ENCODE measurements at places on chromosomes 16 and 17.

DNA sequence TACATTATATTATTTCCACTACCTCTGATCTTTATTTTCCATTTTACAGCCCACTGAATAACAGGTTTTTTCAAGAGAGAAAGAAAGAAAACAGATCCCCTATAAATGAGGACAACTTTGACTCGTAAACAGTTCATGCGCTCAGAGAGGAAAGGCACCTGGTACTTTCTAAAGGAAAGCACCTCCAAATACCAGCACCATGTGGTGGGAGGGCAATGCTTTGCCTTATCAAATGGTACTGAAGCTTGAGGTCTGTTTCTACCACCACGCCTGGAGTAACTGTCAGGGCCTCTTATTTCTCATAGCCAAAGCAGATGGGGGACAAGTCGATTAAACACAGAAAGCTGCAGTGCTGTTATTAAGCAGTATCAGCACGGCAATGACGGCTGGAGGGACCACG, 510.3 kb upstream of the ZFHX3 start:
- no peak for DNase-seq

DNA sequence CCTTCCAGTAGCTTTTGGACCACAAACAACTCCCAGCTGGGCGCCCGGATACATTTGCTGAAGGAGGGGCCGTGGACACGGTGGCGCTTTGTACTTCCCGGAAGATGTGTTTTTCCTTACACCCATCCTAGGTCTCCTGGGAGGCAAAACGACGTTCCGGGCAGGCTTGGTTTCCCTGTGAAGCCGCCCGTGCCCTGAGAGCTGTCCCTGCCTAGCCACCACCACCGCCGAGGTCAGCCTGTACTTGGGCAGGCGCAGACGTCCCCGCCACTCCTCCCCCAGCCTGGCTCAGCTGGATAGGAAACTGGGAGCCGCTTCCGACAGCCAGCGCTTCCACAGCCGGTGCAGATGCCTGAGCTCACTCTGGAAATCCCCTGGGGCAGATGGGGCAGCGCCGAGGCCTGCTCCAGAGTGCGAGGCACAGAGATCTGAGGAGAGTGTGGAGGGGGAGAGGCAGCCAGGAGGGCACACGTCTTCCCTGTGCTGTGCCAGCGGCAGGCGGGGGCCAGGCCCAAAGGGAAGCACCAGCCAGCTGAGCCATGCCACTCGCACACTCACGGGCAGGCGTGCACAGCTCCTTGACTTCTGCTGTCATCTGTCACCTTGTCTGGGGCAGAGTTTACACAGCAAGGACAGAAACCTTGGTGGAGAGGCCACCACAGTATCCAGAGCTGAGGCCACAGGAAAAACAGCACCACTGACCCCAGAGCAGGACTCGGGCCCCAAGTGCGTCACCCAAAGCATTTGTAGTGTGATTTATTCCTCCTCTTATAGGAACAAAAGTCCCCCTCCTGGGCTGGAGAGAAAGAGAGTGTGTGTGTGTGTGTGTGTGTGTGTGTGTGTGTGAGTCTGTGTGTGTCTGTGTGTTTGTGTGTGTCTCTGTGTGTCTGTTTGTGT, 3.0 kb downstream of the RHBDF2 start:
- DNase-seq, result no peak

GRCh38 chr17:42674755-42675347, 1.9 kb downstream of the PLEKHH3 start:
- DNase-seq, result no peak

GRCh38 chr17:40349895-40350688, 14.4 kb downstream of the GJD3 start:
- DNase-seq, result no peak

DNA sequence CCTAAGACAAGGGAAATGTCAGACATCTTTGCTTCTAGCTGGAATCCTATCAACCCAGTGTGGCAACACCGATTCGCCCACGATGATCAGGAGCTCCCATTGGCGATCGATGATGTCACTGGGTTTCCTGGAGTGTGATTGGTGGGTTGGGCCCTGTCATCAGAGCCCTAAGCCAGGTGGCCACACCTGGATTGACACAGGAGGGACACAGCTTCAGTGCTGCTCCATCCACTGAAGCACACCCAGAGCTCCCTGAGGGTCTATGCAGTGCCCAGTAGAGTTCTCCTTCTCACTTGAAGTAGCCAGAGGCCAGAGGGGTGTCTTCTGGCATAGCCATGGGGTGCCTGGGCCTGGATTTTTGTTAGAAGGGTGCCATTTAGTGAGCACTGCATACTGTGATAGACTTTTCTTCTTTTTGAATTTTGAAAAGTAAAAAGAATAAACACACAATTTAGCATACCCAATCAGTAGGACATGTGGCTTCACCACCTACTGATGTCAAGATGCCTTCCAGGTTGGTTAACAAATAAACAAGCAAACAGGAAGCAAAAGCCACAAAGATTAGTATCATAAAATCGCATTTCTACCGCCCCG, 77.6 kb downstream of the CMIP start:
- no peak for DNase-seq

- DNase-seq, result no peak
Observed at GRCh38 chr16:63145411-63145810, 1109.2 kb upstream of the CDH8 start.

- DNase-seq, result no peak
Observed at GRCh38 chr16:50593410-50594150, 45.4 kb downstream of the NKD1 start.

- no peak for DNase-seq
Observed at GRCh38 chr16:75070012-75070841, 46.4 kb downstream of the LDHD start.

GRCh38 chr17:32769846-32770245, 107.1 kb downstream of the MYO1D start:
- no peak for DNase-seq

- no peak for DNase-seq
Observed at GRCh38 chr17:71801301-71801700, 319.5 kb upstream of the SOX9 start.

DNA sequence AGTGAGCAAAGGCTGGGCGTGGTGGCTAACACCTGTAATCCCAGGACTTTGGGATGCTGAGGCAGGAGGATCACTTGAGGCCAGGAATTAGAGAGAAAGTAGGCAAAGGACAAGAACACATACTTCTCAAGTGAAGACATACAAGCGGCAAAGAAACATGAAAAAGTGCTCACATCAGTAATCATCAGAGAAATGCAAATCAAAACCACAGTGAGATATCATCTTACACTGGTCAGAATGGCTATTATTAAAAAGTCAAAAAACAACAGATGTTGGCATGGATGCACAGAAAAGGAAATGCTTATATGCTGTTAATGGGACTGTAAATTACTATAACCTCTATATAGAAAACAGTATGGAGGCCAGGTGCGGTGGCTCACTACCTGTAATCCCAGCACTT, 12.2 kb upstream of the SLX4 start:
- no peak for DNase-seq

GRCh38 chr16:167122-167690, 1.4 kb downstream of the HBM start:
- DNase-seq, result no peak

GRCh38 chr17:47882247-47882646, 13.8 kb upstream of the SP2 start:
- no peak for DNase-seq

DNA sequence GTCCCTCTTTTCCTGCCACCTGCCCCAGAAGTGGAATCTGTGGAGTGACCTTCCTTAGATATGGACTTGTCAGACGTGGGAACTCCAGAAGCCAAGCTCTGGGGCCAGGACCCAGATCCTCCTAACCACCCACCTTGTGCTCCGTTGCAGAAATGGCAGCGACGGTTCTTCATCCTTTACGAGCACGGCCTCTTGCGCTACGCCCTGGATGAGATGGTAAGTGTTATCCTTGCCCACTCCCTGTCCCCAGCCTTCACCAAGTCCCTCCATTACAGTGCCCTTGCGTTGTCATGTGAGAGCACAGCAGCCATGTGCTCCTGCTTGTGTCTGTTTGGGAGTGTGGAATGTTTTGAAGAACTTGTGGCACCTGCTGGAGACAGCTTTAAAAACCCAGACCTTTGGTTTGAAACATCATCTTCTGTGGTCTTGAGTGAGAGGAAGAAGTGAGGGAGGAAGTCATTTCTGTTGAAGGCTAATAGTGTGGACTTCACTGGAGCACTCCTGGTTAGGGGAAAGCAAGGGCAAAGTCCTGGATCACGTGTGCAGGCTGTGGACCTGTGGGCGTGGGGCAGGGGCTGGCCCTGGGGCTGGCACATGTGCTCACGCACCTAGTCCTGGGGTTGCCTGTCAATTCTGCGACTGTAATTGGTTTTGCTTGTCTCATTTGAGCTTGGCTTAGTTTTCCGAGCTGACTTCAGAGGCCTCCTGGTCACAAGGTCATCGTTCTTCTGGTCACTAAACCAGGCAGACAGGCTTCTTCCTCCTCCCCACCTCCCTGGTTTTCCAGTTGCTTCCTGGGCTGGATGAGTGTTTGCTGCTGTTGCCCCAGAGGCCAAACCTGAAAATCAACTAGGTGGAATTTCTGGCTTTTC, 35.8 kb downstream of the MPRIP start:
- no peak for DNase-seq

- no peak for DNase-seq
Observed at GRCh38 chr17:35286120-35286781, 43.4 kb downstream of the SLFN5 start.

GRCh38 chr16:31377210-31377903, 15.8 kb upstream of the ITGAD start:
- no peak for DNase-seq

DNA sequence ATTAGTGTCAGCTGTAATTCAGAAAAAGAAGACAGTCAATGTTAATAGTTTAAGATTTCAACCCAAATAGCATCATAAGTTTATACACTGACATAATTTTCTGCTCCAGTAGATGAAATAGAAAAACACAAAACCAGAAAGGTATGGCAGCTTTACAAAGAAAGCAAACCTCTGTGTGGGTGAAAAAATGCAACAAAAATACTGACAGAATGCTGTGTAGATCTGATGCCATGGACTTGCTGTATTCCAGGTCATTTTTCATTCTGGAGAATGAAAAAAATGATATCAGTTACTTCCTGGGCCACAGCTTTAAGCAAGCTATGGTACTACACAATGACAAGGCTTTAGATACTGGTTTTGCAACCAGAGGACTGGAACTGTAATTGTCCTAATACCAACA, 116.0 kb downstream of the MAP2K4 start:
- DNase-seq, result no peak

- no peak for DNase-seq
Observed at GRCh38 chr16:10641953-10642949, 52.5 kb downstream of the TEKT5 start.

DNA sequence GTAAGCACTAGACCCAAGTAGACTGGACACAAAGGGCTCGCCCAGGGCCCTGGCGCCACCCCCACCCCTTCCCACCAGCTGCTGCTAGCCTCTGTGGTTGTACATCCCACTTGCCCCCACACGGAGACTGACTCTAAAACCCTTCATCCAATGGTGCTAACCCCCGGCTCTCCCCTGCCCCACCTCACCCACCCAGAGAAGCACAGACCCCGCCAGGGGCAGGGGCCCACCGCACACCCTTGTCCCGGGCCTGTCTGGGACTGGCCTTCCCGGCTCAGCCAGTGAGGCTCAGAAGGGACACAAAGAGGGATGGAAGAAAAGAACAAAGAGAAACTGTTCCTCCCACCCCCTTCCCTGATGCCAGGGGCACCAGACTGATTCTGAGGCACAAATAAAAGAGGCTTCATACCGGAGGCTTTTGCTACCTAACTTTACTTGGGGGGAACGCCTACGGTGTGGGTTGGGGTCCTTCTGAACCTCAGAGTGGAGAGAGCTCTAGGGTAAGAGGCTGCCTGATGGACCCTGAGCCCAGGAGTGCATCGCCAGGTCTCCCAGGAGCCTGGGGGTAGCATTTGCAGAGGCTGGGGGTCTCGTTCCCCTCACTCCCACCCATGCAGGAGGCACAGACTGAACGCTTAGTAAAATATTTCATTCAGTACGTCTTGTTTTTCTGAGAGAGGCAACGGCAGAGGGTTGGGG, 8.2 kb downstream of the CORO6 start:
- no peak for DNase-seq

- DNase-seq, result no peak
Observed at GRCh38 chr16:11165894-11166665, 89.9 kb downstream of the SOCS1 start.

- DNase-seq, result no peak
Observed at GRCh38 chr16:75181630-75182029, 25.3 kb downstream of the CTRB2 start.

- DNase-seq, result no peak
Observed at GRCh38 chr17:17109907-17110306, 67.7 kb downstream of the MPRIP start.

DNA sequence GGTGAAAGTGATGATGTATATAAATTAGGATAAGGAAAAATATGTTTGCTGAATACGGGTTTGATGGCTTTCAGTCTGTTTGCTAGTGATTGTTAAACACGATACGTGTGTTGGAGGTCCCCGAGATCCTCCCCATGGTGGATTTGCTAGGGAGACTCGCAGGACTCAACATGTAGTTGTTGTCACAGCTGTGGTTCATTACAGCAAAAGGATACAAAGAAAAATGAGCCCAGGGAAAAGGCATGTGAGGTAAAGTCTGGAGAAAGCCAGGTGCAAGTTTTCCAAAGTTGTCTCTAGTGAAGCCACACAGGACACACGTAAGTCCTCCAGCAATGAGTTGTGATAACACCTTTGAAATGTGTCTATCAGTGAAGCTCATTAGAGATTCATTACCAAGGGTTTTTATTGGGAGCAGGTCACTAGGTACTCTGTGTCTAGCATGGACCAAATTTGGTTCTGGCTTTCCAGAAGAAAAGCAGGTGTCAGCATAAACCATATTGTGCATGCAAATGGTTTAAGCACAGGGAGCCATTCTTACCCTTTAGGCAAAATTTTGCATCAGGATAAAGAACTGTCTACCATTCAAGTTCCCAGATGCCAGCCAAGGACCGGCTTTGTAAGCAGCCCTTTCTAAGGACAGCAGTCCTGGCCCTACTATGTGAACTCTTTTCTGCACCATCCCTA, 215.2 kb upstream of the WSCD1 start:
- DNase-seq, result no peak

DNA sequence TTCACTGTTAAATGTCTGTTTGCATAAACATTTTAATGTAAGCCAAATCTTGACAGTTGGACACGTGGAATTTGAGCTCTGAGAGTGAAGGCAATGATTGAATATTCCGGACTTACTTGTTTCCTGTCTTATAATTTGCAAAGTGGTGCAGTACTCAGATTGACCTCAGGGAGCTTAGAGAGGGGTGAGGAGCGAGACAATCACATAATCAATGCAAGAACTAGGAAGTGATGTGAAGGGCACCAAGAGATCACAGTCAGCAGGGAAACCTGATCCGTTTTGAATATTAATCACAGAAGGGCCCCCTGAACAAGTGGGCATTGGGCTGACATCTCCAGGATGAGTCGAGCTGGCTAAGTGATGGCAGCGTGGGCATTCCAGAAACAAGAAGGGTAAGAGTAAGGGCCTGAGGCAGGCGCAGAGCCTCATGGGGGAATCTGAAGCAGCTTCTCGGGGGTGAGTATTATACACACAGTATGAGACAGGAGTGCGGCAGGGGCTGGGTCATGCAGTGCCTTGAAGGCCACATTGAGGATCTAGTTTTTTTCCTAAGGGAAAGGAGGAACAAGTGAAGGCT, 26.1 kb downstream of the TEX2 start:
- no peak for DNase-seq

All from stimulated activated CD4-positive, alpha-beta T cell treated with anti-CD3 and anti-CD28 coated beads, TNF-alpha, amount 100 ng/mL, for 4 hours (primary cell).